ENCODE measurements at places on chromosomes 2 and 18.

GRCh38 chr2:71934320-71934593, 213.4 kb downstream of the CYP26B1 start:
- no peak for DNase-seq

DNA sequence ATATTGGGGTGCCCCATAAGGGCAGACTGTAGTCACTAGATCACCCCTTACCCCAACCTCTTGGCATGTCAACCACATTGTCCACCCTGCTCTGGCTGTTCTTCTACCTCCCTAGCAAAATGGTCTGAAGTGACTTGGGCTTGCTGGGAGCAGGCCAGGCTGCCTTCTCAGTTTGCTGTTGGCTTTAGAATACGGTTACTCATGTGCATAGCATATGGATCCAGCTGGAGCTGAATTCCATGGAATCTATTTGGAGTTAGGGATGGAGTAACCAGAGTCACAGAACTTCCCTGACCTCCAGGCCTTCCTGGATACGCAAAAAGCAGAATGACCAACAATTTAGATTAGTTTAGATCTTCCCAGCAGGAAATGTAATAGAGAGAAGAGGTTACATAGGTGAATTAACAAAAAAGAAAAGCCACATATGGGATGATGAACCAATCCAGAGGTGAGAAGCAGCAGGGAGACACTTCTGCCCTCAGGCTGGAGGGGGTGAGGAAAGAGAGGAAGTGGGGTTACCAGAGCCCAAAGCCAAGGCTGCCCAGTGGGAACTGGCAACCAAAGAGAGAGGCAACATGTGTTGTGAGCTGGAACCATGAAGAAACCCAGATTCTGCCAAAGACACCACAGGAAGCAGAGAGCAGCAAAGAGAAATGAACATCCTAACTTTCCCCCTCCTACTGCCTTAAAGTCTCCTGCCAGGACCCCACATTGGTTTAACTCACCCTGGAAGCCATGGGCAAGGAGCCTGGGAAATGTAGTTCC, 26.1 kb downstream of the PKDCC start:
- no peak for DNase-seq

GRCh38 chr2:153871231-153872221, at the start of gene GALNT13:
TSS of gene GALNT13 (plus strand) at chr2:153871922.
- DNase-seq = peak; percentile 64

DNA sequence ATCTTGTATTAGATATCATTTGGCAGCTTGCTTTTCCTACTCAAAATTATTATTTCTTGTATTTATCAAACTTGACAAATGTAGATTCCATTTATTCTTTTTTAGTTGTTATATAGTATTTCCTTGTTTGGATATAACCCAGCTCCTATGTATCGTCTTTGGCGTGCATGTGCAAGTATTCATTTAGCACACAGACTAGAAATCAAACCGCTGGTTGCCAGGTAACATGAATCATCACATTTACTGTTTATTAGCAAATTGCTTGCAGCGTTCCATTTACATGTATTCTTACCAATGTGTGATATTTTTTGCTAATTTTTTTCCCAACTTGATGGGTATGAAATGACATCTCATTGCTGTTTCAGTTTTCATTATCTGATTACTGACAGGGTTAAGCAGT, 2089.7 kb upstream of the CELF4 start:
- DNase-seq = no peak

DNA sequence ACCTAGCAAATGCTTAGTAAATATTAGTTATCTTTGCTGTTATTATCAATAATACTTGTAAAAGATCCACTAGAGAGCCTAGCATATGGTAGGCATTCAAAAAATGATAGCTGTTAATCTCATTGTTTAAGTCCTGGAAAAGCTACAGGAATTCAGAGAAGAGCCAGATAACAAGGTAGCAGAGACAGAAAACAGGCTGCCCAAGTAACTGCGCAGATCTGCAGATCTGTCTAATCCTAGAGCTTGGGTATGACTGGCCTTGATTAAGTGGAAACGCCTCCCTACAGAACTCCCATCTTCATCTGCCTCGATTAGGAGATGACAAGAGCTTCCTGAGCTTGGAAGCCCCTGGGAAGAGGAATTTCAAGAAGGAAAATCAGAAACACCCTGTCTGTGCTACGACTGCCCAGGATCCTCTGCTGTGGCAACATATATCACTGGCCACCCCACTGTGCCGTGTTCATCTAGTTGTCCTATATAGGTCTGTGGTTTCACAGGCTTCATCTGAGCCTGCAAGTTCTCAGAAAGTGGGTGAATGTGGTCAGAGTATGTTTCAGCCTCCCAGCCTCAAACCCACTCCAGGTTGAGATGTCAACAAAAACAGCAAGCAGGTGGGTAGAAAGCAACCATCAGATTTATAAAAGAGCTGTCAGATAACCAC, 151.5 kb upstream of the PKDCC start:
- no peak for DNase-seq

DNA sequence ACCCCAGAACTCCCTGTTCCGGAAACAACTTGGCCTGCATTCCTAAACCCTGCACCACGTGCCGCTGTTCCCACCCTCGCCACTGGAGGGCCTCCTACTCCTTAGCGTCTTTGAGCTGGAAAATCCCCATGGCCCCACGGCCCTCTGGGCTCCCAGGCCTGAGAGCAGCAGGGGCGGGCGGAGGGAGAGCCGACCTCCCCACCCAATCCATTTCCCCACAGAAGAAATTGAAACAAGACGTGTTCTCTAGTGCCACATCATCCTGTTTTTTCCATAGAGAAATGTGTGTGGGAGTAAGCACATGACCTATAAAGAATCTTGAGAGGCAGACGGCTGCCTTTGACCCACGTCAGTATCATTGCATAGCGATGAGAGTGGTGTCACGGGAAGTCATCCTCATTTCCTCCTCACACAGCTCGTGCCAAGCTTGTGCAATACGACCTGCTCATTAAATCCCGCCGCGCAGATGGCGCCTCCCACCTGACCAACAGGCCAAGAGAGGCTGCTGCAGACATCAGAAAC, 79.2 kb downstream of the LAMA1 start:
- DNase-seq = peak; percentile 83

DNA sequence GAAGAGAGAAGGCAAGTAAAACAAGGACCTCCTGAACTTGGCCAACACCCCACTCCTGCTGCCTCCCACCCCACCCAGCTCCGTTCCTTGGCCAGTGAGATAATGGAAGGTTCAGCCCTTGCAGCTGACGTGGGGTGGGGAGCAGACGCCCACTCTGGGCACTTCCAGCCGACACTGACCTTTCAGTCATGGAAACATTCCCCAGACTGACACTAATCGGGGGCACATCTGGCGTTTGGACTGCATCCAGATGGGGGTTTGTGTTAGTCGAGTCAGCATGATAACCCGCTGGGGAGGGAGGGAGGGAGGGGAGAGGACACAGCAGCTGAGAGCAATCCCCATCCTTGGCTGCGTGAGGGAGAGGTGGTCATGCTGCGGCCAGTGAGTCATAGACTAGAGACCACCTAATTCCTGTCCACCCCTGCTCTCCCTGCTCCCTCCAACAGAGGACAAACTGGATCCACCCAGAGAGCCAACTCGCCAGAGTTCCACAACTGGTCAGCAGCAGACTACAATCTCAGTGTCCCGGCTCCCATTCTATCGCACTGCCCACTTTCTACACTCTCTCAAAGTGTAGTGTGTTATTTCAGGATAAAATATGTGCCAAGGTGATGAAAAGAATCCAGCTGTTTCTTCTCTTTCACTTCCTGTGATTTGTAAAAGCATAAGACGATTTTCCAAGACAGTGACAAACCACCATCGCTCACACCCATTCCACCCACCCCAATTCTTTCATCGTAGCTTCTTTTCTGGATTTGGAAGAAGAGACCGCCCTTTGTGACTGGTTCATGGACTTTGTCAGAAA, 115.4 kb upstream of the PKDCC start:
- peak; percentile 92 for DNase-seq

DNA sequence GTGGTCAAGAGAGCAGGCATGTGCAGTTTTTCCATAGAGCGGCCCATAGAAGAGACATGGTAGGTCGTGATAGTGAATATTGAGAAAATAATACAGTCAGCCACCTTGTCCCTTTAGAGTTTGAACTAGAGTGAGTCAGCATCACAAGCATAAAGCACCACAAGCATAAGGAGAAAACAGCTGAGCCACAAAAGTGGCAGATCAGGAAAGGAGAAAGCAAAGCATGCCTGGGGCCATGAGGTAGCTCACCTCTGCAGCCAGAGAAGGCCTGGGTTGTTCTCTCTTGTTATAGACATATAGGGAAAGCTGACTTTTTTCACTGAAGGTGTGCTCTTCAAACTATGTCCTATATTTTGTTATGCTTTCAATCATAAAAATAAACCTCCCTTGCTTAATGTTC, 879.0 kb downstream of the DSC3 start:
- DNase-seq = no peak

- no peak for DNase-seq
Measured at GRCh38 chr2:220455351-220455990, 828.0 kb downstream of the SLC4A3 start.

- no peak for DNase-seq
Measured at GRCh38 chr2:235011929-235012631, 60.3 kb downstream of the SH3BP4 start.

GRCh38 chr2:47818777-47819176, 35.8 kb downstream of the MSH6 start:
- DNase-seq = no peak

DNA sequence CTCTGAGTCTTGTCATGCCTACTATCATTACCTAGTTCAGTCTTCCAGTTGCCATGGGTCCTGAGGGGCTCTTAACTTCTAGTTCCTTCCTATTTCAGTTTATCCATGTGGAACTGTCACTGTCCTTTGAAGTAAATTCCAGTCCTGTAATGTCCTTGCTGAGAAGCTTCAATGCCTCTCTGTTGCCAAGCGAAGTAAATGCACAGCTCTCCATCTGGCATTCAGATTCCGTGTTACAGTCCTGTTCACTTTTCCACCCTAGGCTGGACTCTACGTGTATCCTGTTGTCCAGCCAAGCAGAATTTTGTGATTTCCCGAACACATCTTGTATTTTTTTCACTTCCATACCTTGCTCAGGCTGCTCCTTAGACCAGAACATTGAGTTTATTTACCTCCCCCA, 245.3 kb downstream of the BABAM2 start:
- no peak for DNase-seq

DNA sequence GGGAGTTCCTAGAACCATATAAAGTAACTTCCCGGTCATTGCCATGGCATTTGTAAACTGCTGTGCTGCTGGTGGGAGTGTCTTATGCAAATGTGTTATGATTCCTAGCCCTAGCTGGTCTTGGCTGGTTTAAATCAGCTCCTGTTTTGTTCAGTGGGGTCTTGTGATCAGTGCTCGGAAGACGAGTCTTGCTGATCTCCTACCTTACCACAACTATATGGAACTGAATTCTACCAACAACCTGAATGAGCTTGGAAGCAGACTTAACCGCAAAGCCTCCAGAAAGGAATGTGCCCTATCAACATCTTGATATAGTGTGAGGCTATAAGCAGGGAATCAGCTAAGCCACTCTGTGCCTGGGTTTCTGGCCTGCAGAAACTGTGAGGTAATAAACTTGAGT, 33.5 kb downstream of the POLE4 start:
- no peak for DNase-seq

GRCh38 chr2:10469955-10470608, 22.0 kb upstream of the ODC1 start:
- DNase-seq = no peak

GRCh38 chr2:62672601-62673000, 32.9 kb upstream of the EHBP1 start:
- no peak for DNase-seq

GRCh38 chr2:23120161-23120560, 264.8 kb upstream of the KLHL29 start:
- DNase-seq = no peak

- DNase-seq = no peak
Measured at GRCh38 chr2:42105330-42106256, 57.8 kb downstream of the PKDCC start.

DNA sequence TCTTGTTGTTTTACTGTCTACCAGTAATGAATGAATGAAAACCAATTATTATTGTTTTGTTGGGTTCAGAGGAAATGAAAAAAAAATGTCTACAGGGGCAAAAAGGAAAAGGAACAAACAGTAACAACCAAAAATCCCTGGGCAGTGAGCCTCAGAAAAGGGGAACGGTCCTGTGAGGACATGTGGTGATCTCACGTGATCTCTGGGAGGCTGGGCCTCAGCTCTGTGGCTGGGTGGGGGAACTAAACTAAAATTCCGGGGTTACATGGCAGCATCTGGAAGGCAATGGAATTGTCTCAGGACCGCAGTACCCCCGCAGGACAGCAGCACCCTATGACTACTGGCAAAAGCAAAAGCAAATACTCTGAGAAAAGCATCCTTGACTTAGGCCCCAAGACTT, 80.1 kb downstream of the AFF3 start:
- DNase-seq = no peak

DNA sequence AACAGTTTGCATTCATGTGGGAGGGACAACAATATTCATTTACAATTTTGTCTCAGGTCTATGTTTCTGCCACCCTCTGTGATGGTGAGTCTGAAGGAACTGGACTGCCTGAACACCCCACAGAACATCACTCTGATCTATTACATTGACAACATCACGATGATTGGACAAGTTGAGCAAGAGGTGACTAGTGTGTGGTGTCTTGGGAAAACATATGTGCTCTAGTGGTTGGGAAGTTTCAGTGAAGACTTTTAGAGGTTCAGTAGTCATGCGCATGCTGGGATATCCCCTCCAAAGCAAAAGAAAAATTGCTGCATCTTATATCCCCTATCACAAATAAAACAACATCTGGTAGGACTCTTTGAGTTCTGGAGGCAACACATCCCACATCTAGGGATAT, 18.6 kb upstream of the CTLA4 start:
- DNase-seq = no peak

DNA sequence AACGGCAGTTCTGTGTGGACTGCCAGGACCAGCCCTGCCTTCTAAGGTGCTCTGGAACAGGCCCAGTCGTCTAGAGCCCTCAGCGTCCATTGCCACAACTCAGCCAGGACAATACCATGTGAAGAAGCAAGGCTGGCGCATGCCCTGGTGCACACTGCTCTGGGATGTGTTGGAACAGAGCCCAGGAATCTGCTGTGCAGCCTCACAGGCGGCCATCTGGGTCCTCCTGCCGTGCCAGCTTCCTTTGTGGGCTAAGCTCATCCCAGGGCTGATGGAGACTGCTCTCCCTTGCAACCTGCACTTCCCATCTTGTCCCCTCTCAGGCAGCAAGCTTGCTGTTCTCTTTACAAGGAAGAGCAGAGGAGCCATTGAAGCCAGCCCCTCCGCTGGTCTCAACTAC, 246.4 kb upstream of the PXDN start:
- peak; percentile 66 for DNase-seq

DNA sequence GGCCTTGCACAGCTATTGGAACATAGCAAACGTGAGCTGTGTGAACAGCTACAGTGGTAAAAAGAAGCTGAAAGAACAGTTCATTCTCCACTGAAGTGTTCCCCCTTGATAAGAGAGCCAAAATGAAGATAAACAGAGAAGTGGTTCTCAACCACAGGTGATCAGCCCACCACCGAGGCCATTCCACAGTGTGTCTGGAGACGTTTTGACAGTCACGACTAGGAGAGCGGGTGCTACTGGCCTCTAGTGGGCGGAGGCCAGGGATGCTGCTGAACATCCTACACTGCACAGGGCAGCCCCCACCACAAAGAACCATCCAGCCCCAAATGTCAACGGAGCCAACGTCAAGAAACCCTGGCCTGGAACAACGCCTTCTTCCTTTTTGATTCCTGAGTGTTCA, 38.4 kb downstream of the ADCY3 start:
- DNase-seq = no peak
